Stimulated activated memory B cell treated with anti-CD40 and anti-IgM and Interleukin-4, amounts not matched to agents 10 μg/mL and 1 μg/mL and 100 μg/mL, for 72 hours (primary cell): ENCODE measurements at places on chromosomes 6 and 20.
A peak's percentile ranks its signal among the peaks of the same experiment; 100 is the strongest.

- no peak for ATAC-seq
These were observed 170.1 kb upstream of the LAMP5 start for GRCh38 chr20:9344083-9344920.

- ATAC-seq = no peak
These were observed 88.9 kb upstream of the CD83 start for GRCh38 chr6:14028631-14029030.

DNA sequence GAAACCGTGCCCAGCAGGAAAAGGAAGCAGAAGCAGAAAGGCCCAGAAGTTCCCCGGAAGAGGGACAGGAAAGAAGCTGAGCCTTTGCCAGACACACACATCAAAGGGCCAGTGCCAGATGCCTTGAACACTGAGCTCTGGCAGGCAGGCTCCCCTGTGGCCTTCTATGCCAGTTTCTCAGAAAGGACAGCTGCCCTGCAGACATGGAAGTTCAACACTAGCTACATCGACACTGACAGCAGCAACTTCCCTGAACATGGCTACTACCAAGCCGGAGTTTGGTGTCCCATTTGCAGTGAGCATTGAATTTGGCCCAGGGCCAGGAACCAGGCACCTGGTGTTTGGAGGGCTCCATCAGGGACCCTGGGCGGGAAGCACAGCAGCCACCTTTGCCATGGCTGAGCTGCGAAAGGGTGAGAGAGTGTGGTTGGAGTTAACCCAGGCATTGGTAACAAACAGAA, 8.0 kb upstream of the RAET1E start:
- no peak for ATAC-seq

GRCh38 chr6:118207947-118208346, 300.9 kb downstream of the SLC35F1 start:
- ATAC-seq = peak; percentile 18

DNA sequence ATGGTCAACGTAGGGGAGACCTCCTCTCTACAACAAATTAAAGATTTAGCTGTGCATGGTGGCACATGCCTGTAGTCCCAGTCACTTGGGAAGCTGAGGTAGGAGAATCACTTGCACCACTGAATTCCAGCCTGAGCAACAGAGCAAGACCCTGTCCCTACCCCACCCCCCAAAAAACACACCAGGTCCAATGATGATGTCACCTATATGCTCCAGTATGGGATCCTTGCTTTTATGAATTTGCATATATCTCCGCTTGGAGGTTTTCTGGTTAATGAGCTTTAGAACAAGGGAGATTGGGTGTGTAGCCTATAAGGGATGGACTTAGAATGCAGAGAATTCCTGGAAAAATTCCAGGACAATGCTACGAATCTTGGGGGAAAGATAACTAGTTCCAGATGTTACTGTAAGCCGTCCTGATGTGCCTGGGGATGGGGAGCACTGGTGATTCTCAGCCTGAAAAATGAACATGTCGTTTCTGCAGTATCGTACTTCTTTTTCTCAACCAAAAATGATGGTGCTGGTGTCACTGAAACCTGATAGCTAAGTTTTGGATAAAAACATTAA, 61.1 kb downstream of the ZBTB2 start:
- no peak for ATAC-seq

- peak; percentile 47 for ATAC-seq
These were observed 83.6 kb downstream of the LCA5 start for GRCh38 chr6:79453558-79454042.

- no peak for ATAC-seq
These were observed 125.4 kb upstream of the SAMD5 start for GRCh38 chr6:147382945-147383554.

DNA sequence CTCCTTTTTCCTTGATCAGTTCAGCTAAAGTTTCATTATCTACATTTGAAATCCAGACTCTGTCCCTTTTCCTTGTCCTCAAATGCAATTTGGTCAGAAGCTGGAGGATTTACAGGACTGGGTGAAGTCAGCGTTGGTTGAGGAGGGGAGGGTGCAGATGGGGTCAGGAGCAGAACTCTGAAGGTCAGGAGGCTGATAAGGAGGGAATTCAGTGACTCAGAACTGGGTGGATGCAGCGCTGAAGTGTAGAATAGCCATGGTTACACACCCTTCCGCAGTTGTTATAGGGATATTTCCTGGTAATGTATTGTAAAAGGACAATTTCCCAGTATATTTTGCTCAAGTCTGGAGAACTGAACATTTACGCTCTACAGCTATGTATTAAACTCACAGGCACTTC, 133.1 kb upstream of the FOXA2 start:
- ATAC-seq = no peak
